Uterine smooth muscle cell (primary cell): ENCODE measurements at places on chromosomes 12 and 14. TPM values are rescaled to one million over a fixed set of nuclear protein-coding genes. Genes with fewer than 3 reads are reported as not detected.

ADAM20 gene
- total RNA-seq = 1.00 and 1.1 TPM in 2 replicates

NRL gene
- 0.55 and 1.00 TPM in 2 replicates for total RNA-seq

TRHDE gene
- total RNA-seq = 87.2 and 109 TPM in 2 replicates

KCNH5 gene
- total RNA-seq = 0.12 and 0.33 TPM in 2 replicates

SOAT2 gene
- total RNA-seq = 0.33 TPM in 1 of 2 replicates, not detected in the other

SLC35F4 gene
- 0.12 TPM in 1 of 2 replicates, not detected in the other for total RNA-seq

KRT4 gene
- total RNA-seq = under 0.01 TPM in 1 of 2 replicates, not detected in the other

ITGB7 gene
- total RNA-seq = 0.12 and 0.77 TPM in 2 replicates

CHPT1 gene
- total RNA-seq = 49.6 and 60.9 TPM in 2 replicates

TAS2R9 gene
- total RNA-seq = 0.12 TPM in 1 of 2 replicates, not detected in the other

TRAFD1 gene
- 41.0 and 54.9 TPM in 2 replicates for total RNA-seq

CMA1 gene
- not detected in 2 replicates for total RNA-seq

PRKAG1 gene
- 72.5 and 74.4 TPM in 2 replicates for total RNA-seq

GOLT1B gene
- total RNA-seq = 71.7 and 82.7 TPM in 2 replicates

NOP9 gene
- 22.6 and 29.0 TPM in 2 replicates for total RNA-seq

AJUBA gene
- total RNA-seq = 30.9 and 65.7 TPM in 2 replicates

CD163L1 gene
- under 0.01 and 0.22 TPM in 2 replicates for total RNA-seq
